KG1 (cell line): ENCODE measurements at places on chromosomes 11 and 22.

DNA sequence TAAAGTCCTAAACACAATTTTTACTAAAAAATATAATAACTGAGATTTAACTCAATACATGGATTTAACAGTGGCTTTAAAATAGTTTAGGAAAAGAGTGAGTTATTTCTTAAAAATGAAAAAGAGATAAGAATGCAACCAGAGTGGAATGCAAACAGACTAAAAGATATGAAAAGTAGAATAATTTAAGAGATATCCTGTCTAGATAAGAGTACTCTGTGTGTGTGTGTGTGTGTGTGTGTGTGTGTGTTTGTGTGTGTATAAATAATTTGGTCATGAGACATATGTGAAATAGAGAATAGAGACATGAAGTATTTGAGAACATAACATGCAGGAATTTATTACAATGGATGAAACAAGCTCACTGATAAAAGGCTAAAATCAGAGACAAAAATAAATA lies 986.9 kb upstream of the CHORDC1 start:
- no peak for DNase-seq

GRCh38 chr11:69553416-69554357 lies 72.2 kb downstream of the LINC01488 start:
- no peak for DNase-seq

GRCh38 chr22:39348909-39349505 lies 784 bp upstream of the SYNGR1 start:
- DNase-seq: no peak

DNA sequence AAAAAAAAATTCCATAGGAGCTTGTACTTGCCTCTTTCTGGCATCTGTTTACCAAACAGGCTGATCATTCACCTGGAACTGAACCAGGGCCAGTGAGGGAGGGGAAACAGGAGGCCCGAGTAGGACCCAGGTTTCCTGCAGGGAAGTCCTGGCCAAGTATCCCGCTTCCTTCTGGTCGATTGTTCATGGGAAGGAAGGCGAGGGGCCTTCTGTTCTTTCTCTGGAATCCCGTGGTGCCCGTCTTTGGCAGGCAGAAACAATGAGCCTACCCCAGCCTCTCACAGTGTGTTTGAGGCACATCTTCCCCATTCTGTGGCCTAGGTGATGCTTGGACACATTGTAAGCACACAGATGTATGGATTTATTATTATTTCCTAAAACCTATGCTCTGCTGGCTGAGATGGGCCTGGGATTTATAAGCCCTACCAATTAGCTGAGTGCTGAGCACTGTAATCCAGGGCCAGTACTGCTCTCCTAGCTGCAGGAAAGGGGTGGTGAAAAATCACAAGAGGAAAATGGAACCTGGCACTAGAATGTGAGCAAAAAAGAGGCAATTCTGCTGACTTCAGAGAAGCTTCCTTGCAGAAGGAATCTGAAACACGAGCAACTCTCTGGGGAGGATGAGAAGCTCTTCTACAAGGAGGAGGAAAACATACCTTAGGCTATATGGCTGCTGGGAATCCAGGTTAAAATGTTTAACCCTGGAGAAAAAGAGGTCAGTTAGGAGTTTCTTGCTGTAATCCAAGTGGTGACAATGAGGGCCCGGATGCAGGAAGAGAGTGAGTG lies 53.5 kb downstream of the PRR5L start:
- no peak for DNase-seq

GRCh38 chr11:67371189-67371910 lies 2.0 kb downstream of the CLCF1 start:
- DNase-seq: no peak

GRCh38 chr11:84648471-84648870 lies 978.7 kb downstream of the DLG2 start:
- no peak for DNase-seq

- no peak for DNase-seq
Measured at GRCh38 chr11:65183201-65183891, 1.6 kb downstream of the CAPN1 start.

GRCh38 chr11:119835753-119836152 lies 106.8 kb upstream of the NECTIN1 start:
- no peak for DNase-seq
